ENCODE measurements at places on chromosomes 7 and 10.
A peak's percentile ranks its signal among the peaks of the same experiment; 100 is the strongest.

- DNase-seq = no peak
Observed at GRCh38 chr10:102406815-102407214, 11.3 kb downstream of the NFKB2 start.

GRCh38 chr7:73652541-73652949 lies 15.1 kb upstream of the VPS37D start:
- no peak for DNase-seq

DNA sequence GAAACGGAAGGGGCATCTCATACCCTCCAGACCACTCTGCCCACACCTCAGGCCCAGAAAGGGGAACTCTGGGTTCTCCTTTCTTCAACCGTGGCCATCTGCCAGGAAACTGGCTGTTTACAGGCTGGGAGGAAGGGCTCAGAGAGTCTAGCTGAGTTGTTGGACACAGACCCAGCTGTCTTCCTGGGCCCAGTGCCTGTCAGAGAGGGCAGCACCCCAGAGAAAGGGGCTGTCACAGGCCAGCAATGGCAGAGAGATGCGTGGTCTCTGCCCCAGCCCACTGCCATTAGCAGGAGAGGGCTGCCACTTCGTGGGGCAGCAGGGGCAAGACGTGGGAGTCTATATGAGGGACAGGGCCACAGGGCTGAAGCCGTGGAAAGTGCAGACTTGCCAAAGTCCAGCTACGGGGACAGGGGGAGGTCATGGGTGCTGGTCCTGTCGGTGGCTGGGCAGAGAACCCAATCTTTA lies 11.0 kb downstream of the GRID1 start:
- DNase-seq = peak; percentile 96

- DNase-seq = peak; percentile 59
Observed at GRCh38 chr10:42970451-42971250, 106.2 kb upstream of the RET start.

DNA sequence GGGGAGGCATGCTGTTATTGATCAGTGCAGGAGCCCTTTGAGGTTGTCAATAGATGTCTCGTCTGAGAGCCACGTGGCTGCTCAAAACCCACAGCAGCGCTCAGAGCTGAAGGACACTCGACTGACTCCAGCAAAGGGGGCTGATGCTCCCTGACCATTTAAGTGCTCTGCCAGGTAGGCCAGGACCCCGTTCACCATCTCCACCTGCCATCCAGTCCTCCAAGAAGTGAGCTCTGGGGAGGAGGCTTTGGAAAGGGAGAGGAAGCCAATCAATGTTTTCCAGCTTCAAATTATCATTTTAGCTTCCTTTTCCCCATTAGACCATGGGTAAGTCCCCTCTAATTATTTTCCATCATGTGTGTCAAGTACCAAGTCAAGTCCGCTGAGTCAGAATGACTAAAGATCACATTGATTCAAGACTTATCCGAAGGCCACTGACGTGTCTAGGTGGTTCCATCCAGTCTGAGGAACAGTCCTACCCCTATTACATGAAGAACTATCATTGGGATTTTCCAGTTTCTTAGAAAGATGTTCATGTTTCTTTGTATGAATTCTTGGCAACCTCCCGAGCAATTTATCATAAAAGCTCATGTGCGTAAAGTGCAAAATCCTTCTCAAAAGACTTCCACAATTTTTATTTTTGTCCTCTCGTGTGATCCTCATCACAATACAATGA lies 302.6 kb upstream of the LYZL1 start:
- DNase-seq = no peak

- DNase-seq = no peak
Observed at GRCh38 chr10:11320809-11321520, 290.5 kb downstream of the USP6NL start.

DNA sequence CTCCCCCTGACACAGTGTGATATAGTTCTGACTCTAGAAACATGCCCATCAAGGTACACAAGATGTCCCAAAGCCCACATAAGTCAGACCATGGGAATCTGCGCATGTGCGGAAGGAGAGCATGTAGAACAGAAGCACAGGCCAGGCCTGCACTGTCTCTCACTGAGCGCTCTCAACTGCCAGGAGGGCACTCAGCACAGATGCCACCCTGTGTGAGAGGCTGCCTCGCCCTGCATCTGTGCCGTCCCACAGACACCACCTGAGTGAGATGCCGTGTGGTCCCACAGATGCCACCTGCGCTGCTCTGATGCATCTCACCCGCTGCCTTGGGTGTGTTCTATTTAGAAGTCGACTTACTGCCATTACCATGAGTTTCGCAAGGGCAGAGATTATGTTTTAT lies 98.4 kb downstream of the VOPP1 start:
- DNase-seq = no peak

DNA sequence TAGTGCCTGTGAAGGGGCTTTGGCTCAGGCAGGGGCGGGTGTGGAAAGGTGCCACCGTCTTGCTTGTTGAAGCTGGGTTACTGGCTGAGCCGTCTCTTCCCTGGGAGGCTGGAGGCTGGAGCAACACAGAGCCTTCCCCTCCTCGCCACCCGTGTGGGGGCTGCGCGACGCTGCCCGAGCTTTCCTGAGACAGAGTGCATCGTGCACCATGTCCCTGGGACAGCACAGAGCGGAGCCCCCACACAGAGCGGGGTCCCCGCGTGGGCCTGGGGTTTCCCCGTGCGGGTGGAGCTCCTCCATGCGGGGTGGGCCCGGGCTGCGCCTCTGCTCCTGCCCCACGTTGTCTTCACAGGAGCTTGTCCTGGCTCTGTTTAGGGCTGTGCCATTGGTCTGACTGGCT lies 69.9 kb downstream of the INPP5A start:
- no peak for DNase-seq

DNA sequence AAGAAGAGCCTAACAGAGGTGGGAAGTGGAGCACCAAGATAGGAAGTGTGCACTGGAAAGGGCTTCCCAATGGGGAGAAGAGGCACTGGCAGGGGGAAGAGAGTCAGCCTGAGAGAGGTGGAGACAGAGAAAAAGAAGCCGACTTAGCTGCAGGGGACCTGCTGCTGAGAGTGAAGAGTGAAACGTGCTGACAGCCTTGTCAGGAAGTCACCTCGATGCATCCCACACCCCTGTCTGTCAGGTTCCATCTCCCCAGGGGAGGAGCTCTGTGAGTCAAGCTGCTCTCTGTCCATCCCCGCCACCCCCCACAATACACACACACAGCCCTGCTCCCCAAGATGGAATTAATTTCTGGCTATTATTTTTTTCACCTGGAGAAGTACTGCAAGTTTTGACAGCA lies 14.0 kb downstream of the KAZALD1 start:
- no peak for DNase-seq

- DNase-seq = no peak
Observed at GRCh38 chr7:1324028-1324900, 91.6 kb downstream of the UNCX start.

DNA sequence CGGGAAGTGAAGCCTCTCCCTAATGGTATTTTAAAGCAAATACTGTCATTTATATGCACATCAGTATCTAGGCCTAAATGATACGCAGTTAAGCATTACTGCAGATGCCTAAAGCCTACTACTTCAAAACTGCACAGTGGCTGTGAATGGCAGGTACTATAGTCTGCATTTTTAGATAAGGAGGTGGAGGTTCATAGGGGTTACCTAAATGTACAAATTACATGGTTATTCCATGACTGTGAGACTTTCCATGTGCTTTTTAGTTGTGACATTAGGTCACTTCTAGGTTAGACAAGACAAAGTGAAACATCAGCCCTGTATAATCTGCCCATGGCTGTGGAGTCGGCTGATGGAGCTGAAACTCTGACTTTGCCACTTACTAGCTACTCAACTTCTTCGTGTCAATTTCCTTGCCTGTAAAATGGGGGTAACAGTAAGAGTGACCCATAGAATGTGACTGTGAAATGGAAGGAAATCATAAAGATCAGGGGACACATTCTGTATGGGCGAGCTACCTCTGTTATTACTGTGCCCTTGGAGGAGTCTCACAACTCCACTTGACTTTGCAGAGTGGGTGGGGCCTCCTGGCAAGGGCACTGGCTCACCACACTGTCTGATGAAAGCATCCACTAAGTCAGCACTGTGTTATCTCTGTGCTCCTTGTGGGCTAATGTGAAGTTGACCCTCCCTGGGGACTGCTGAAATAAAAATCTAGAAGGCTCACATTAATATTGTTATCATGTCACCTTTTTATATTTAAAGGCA lies 239.4 kb downstream of the TNS3 start:
- no peak for DNase-seq

DNA sequence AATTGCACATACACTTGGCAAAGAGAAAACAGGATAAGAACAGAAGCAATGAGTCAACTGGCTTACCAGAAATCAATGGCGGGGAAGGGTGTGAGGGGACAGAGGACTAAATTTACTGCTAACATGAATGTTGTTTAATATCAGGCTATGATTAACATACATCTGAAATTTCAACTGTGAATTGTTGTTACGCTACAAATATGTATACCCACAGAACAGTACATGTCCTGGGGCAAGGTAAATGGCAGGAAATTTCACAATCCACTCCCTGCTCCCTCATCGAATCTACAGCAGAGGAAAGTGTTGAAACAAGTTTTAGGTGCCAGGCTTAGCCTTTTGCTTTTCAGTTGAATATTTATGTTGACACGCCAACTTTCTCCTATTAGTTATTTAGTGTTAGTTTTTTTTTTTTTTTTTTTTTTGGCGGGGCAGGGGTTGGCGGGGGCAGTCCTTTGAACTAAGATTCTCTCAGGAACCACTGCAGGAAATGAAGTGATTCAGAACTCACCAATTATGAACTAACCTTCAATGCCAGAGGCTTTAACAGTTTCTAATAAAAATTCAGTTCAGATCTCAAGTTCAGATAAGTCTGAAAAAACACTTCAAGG lies 99.0 kb downstream of the UBE2H start:
- DNase-seq = no peak

- no peak for DNase-seq
Observed at GRCh38 chr10:82071231-82071630, 196.2 kb downstream of the NRG3 start.

GRCh38 chr7:42236976-42237810 lies at the start of gene GLI3:
Gene GLI3 (minus strand): TSS chr7:42237209. CDS start chr7:42223253, 13,956 bp downstream.
- peak; percentile 46 for DNase-seq

- no peak for DNase-seq
Observed at GRCh38 chr10:7042000-7042399, 368.8 kb downstream of the SFMBT2 start.

DNA sequence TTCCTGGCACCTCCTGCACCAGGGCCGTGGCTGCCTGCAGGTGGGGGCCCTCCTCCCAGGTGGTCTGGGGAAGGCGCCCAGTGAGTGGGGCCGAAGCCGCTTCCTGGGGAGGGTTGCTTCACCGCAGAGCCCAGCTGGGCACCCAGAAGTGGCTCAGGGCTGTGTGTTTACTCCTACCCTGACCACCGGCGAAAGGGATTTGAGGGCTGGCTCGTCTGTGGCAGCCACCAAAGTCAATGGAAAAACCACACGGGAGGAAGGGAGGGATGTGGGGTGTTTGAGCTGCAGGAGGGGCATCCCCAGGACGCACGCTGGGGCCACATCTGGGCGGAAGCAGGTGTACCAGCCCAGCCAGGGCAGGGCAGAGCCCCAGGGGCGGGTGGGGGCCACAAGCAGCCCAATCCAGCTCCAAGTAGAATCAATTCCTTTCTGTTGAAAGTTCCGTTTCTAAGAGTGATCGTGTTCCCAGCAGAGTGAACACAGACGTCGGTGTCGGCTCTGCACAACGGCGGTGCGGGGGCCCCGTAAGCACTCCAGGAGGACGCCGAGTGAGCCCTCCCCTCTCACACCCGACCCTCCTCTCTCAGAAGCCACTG lies 69.9 kb downstream of the FOXL3 start:
- DNase-seq = no peak

GRCh38 chr10:102247734-102248133 lies 2.4 kb downstream of the GBF1 start:
- DNase-seq = peak; percentile 57
